ENCODE measurements at places on chromosomes 1 and 21.

- no peak for DNase-seq
Observed at GRCh38 chr1:159473335-159473734, 33.8 kb downstream of the OR10J1 start.

GRCh38 chr1:85174503-85174902 lies 26.3 kb downstream of the SYDE2 start:
- DNase-seq, result no peak

DNA sequence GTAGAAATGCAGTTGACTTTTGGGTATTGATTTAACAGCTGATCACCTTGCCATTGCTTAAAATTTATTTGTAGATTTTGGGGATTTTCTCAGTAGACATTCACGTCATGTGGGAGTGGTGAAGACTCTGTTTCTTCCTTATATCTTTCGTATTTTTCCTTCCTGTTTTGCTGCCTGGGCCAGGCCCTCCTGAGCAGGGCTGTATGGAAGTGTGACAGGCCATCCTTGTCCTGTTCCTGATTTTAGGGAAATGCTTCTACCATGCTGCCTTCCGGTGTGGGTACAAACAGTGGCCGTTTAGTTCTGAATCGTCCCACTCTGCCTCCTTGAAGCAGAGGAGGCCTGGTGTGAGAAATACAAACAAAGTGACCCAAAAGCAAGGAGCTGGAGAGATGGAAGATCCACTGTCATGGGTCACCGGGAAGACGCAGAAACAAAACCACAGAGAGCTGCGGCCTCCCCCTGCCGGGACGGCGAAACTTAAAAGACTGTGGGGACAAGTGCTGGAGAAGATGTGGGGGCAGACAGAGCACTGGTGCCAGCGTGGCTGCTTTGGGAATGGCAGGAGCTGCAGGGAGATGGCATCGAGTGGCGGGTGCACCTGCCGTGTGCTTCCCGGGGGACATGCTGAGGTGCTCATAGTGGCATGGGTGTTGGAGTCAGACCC lies 7.6 kb downstream of the AGPAT3 start:
- DNase-seq, result no peak

DNA sequence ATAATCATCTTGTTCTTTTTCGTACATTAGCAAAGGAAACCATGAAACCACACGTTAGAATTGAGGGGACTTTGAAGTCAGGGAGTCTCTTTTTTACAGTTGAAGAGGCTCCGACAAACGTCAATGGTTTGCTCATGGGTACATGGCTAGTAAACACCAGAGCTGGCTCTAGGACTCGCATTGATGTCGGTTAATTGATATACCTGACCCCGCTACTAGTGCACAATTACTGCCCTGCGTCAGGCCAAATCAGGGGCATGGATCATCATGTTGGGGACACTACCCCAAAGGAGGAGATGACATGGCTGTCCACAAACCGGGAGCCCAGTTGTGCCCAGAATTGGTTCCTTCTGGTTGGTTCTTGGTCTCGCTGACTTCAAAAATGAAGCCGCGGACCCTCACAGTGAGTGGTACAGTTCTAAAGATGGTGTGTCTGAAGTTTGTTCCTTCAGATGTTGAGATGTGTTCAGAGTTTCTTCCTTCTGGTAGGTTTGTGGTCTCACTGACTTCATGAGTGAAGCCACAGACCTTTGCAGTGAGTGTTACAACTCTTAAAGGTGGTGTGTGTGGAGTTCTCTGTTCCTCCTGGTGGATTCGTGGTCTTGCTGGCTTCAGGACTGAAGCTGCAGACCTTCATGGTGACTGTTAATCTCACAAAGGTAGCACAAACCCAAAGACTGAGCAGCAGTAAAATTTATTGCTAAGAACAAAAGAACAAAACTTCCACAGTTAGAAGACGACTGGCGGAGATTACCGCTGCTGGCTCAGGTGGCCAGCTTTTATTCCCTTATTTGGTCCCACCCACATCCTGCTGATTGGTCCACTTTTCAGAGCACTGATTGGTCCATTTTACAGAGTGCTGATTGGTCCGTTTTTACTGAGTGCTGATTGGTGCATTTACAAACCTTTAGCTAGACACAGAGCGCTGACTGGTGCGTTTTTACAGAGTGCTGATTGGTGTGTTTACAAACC lies 126.9 kb upstream of the ERRFI1 start:
- peak; percentile 1 for DNase-seq

GRCh38 chr1:163661391-163661790 lies 339.6 kb downstream of the NUF2 start:
- DNase-seq, result no peak

- DNase-seq, result no peak
Observed at GRCh38 chr1:243420946-243421685, 165.3 kb downstream of the SDCCAG8 start.

DNA sequence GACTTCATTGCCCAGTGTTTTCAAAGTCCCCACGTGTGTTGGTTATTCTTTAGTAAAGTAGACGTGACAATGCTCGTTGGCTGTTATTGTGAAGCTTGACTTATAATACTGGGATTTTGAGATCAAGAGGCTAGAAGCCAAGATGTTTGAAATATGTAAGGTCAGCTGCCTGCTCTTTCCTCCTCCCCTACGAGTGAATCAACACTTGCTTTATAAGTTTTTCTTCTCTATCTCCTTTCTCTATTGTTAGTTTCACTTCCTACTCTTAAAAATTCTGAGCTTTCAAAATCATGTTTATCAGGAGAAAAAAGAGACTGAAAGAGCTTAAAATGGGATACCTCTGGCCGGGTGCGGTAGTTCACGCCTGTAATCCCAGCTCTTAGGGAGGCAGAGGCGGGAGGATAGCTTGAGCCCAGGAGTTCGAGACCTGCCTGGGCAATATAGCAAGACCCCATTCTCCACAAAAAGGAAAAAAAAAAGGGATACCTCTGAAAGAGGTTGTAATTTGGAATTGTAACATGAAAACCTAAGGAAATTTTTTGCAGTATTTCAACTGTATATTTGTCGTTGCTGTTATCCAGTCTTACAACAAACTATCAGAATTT lies 72.0 kb downstream of the EPB41 start:
- no peak for DNase-seq

- DNase-seq, result no peak
Observed at GRCh38 chr21:34852448-34852847, 183.7 kb downstream of the CLIC6 start.

- no peak for DNase-seq
Observed at GRCh38 chr1:155990005-155990739, 11.8 kb upstream of the ARHGEF2 start.

- no peak for DNase-seq
Observed at GRCh38 chr1:4393191-4393590, 261.2 kb upstream of the AJAP1 start.

- DNase-seq, result no peak
Observed at GRCh38 chr1:213876531-213876930, 111.2 kb upstream of the PROX1 start.

DNA sequence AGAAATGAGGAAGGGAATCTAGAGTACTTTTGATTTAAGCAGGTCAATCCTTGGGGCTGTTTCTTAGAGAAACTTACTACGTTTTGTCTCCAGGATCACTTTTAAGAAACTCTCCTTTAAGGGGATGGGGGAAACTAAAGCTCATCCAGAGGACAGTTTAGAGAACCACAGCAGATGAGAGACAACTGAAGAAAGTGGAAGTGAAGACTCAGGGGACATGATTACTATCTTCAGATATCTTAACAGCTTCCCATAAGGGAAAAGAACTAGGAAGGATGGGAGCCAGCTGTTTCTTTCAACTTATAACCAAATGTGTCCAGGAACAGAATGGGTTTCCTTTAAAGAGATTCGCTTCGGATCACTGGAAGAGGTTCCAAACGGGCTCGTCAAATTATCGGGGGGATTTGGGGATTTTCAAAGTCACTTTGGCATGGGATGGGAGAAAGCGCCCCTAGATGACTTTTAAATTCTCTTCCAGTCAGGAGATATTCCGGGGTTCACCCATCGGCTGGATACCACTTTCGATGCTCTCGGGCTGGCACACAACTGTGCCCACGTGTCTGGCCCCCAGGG lies 1.2 kb downstream of the SCMH1 start:
- DNase-seq, result no peak
